ENCODE measurements at places on chromosomes 16 and 17.

DNA sequence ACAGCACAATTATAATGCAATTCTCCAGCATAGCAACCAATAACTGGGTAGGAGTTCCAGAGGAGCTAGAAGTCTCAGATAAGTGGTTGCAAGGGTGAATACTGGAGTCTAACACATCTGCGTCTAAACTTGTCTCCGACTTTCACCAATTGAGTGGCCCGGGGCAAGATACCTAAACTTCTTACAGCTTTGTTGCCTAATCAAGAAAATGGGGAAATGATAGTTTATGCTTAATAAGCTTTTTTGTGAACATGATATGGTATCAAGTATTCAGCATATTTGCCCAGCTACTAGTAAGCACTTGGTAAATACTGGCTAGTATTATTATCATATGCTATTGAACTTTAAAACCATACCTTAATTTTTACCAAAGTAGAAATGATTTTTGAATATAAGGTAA lies 183.5 kb downstream of the KCNJ2 start:
- no peaks in the 10 kb centered on the region for H3K36me3 ChIP-seq
- H3K4me3 ChIP-seq = no peak overlapping the region
- no peak for DNase-seq
- no peak overlapping the region for H3K27ac ChIP-seq
- H3K27me3 ChIP-seq = no peaks in the 10 kb centered on the region

- peaks cover 28% of the 10 kb centered on the region for H3K27me3 ChIP-seq
- H3K4me1 ChIP-seq = peaks cover 3% of the 10 kb centered on the region
- no peak for DNase-seq
- no peak overlapping the region for H3K27ac ChIP-seq
- no peak overlapping the region for H3K4me3 ChIP-seq
Observed at GRCh38 chr16:66295761-66296546, 70.5 kb upstream of the CDH5 start.

- DNase-seq = no peak
- peaks cover 6% of the 10 kb centered on the region for H3K27me3 ChIP-seq
- H3K4me1 ChIP-seq = no peaks in the 10 kb centered on the region
- H3K36me3 ChIP-seq = no peaks in the 10 kb centered on the region
- H3K4me3 ChIP-seq = no peak overlapping the region
Observed at GRCh38 chr17:44837196-44837595, 7.1 kb upstream of the GJC1 start.

GRCh38 chr16:9372934-9373890 lies 281.8 kb downstream of the HAPSTR1 start:
- no peak for DNase-seq
- H3K27me3 ChIP-seq = peaks cover 10% of the 10 kb centered on the region
- no peak overlapping the region for H3K4me3 ChIP-seq

GRCh38 chr17:43411749-43412148 lies 13.0 kb downstream of the ARL4D start:
- H3K27me3 ChIP-seq = peaks cover 17% of the 10 kb centered on the region
- no peak for DNase-seq
- H3K36me3 ChIP-seq = no peaks in the 10 kb centered on the region
- no peak overlapping the region for H3K4me3 ChIP-seq
- H3K27ac ChIP-seq = no peak overlapping the region

DNA sequence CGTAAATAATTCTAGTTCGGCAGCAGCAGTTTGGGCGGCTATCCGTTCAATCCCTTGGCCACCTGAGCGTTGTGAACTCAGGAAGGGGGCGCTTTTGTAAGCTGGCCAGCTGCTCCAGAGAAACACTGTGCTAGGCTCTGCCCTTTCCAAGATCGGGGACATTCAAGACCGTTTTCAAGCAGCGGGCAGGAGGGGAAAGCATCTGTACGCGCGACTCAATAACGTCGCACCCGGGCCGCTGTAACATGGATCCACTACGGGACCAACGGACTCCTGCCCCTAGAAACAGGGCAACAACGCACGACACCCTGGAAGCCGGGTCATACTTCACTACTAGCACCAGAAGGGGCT lies 463 bp downstream of the TOP2A start:
- H3K4me3 ChIP-seq = peak overlapping the region; percentile 98
- peaks cover 12% of the 10 kb centered on the region for H3K4me1 ChIP-seq
- DNase-seq = no peak
- peak overlapping the region; percentile 93 for H3K27ac ChIP-seq
- H3K36me3 ChIP-seq = no peaks in the 10 kb centered on the region
- H3K27me3 ChIP-seq = no peaks in the 10 kb centered on the region

DNA sequence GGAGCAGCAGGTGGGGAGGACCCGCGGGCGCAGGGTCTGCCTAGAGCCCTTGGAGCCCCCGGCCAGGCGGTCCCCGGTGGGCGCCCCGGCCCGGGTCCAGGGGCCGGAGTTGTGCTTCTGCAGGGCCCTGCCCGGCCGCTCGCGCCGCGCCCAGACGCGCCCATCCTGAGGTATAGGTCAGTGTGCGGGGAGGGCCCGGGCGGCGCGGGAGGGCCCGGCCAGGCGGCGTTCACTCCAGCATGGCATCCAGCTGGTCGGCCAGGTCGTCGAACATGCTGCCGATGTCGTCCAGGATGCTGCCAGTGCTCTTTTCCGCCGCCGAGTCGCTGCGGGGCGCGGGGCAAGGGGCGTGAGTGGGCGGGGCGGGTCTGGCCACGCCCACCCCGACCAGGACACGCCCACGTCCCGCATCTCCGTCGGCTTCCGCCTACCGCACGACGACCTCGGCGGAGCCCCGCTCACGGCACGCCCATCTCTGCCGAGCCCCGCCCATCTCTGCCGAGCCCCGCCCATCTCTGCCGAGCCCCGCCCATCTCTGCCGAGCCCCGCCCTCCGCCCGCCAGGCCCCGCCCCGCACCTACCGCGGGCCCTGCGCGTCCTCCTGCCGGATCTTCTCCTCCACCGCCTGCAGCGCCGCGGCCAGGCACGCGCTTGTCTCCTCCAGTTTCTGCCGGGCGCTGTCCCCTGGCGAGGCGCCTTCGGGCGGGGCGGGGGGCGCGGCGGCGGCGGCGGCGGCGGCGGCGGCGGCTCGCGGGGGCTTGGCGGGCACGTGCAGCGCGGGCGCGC lies 17.9 kb downstream of the CASKIN1 start:
- no peak overlapping the region for H3K4me3 ChIP-seq
- H3K27ac ChIP-seq = no peak overlapping the region
- H3K27me3 ChIP-seq = no peaks in the 10 kb centered on the region
- no peaks in the 10 kb centered on the region for H3K4me1 ChIP-seq

DNA sequence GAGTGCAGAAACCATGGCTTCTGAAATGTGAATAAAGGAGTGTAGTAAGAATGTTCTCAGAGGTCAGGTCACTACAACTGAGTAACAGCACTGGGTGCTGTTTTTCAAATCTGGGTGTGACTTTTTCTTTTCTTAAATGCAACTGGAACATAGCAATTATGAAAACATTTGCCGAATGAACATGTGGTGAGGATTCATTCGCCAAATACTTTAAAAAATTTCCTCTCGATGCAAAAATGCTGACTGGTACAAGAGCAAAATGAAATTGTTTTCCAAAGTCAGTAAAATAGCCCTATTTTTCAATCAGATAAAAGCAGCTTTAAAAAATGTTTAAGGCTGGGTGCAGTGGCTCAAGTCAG lies 18.6 kb downstream of the ZDHHC7 start:
- peaks cover 36% of the 10 kb centered on the region for H3K36me3 ChIP-seq
- H3K4me3 ChIP-seq = no peak overlapping the region
- H3K27ac ChIP-seq = peak overlapping the region; percentile 71
- no peaks in the 10 kb centered on the region for H3K27me3 ChIP-seq

DNA sequence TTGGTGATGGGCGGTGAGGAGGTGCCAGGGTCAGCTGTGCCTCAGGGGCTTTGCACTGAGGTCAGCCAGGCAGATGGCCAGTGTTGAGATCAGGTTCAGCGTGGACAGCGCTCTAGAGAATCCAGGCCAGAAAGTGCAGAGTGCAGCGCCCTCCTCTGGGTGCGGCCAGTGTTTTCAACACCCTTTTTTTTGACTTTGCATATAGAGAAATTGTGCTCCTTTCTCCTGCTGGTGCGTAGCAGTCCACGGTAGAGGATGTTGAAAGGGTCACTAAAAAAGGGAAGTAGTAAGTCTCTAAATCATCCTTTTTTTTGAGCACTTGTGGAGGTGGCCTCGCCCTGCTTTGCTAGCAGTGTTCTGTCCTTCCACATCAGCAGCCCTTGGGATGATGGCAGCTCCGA lies 53.9 kb downstream of the BANP start:
- no peak for DNase-seq
- no peaks in the 10 kb centered on the region for H3K27me3 ChIP-seq
- H3K36me3 ChIP-seq = peaks cover 26% of the 10 kb centered on the region
- H3K4me1 ChIP-seq = no peaks in the 10 kb centered on the region
- H3K4me3 ChIP-seq = no peak overlapping the region

DNA sequence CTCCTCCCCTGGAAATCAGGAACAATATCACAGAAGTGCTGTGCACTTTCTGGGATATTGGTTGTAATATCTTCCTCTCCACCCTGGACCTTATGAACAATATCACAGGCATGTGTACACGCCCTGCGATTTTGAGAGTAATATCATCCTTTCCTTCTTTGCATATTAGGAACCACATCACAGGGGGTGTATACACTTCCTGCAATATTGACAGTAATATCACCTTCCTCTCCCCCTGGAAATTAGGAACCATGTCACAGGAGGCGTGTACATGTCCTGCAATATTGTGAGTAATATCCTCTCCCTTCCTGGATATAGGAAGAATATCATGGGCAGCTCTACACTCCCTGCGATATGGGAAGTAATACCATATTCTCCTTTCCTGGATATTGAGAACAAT lies 14.2 kb upstream of the TEKT5 start:
- no peak overlapping the region for H3K27ac ChIP-seq
- H3K27me3 ChIP-seq = peaks cover 5% of the 10 kb centered on the region
- no peak for DNase-seq

DNA sequence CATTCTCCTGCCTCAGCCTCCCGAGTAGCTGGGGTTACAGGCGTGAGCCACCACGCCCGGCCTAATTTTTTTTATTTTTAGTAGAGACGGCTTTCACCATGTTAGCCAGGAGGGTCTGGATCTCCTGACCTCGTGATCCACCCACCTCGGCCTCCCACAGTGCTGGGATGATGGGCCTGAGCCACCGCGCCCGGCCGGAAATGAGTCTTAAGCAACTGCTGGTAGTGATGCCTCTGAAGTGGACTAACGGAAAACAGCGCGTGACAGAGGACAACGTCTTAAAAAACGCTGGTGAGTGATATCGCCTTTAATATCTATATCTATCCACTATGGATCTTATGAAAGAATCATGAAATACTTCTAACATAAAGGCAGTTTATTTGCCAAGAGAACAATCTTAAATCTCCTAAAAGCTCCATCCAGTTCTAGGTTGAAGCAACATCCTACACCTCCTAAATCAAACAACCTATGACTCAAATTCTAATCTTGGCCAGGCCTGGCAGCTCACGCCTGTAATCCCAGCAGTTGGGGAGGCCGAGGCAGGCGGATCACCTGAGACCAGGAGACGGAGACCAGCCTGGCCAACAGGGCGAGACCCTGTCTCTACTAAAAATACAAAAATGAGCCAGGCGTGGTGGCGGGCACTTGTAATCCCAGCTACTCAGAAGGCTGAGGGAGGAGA lies 69.8 kb downstream of the NXN start:
- H3K4me1 ChIP-seq = peaks cover 3% of the 10 kb centered on the region
- no peak overlapping the region for H3K27ac ChIP-seq
- no peaks in the 10 kb centered on the region for H3K27me3 ChIP-seq
- peaks cover 7% of the 10 kb centered on the region for H3K36me3 ChIP-seq
- no peak for DNase-seq

GRCh38 chr16:84941921-84942320 lies 69.4 kb downstream of the ZDHHC7 start:
- DNase-seq = no peak
- H3K27ac ChIP-seq = no peak overlapping the region
- peaks cover 7% of the 10 kb centered on the region for H3K27me3 ChIP-seq

- H3K27me3 ChIP-seq = no peaks in the 10 kb centered on the region
- H3K27ac ChIP-seq = no peak overlapping the region
- H3K36me3 ChIP-seq = no peaks in the 10 kb centered on the region
- H3K4me1 ChIP-seq = peaks cover 10% of the 10 kb centered on the region
- H3K4me3 ChIP-seq = no peak overlapping the region
- no peak for DNase-seq
Observed at GRCh38 chr16:63458846-63459245, 1422.6 kb upstream of the CDH8 start.

DNA sequence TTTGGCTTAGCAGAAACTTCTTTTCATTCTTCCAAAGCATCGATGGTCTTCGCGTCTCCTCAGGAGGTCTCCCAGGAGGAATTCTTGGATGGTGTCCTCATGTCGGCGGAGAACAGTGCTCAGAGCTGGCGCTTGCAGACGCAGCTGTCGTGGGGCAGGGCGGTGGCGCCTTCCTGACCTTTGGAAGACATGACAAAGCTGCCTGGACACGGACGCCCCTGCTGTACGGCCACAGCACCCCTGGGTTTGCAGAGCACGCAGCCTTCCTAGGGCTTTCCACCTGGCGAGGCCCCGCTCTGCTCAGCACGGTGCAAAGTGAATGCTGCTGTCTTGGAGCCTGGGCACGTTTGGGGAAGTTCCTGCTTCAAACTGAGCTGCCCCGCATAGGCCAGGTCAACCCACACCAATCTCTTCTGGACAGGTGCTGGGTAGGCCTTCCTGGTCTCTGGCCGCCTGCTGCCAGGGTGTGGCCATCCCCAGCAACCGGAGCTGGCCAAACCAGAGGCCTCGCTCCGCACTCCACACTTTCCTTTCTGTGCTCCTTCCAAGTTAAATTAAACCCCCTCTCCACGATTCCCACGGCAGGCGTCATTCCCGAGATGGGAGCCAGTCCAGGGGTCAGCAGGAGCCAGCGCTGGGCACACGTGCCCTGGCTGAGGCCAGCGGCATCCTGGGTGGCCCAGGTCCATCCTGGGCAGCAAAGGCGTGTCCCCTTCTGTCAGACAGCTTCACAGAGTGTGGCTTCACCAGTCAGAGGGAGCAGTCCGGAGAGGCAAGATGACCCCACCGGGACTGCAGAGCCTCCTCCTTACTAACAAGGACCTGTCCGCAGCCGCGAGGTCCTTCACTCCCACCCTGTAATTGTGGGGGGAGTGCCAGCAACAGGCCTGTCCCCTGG lies 15.0 kb upstream of the KREMEN2 start:
- no peak for DNase-seq
- H3K27me3 ChIP-seq = peaks cover 5% of the 10 kb centered on the region
- no peak overlapping the region for H3K4me3 ChIP-seq
- peaks cover 11% of the 10 kb centered on the region for H3K36me3 ChIP-seq
- peaks cover 2% of the 10 kb centered on the region for H3K4me1 ChIP-seq

- H3K4me3 ChIP-seq = no peak overlapping the region
- no peak for DNase-seq
- no peaks in the 10 kb centered on the region for H3K36me3 ChIP-seq
- no peak overlapping the region for H3K27ac ChIP-seq
- peaks cover 3% of the 10 kb centered on the region for H3K4me1 ChIP-seq
- peaks cover 16% of the 10 kb centered on the region for H3K27me3 ChIP-seq
Observed at GRCh38 chr16:86104537-86105048, 205.6 kb downstream of the IRF8 start.
